B cell (primary cell): ENCODE measurements at places on chromosomes 6 and 20. TPM values are rescaled to one million over a fixed set of nuclear protein-coding genes. Genes with fewer than 3 reads are reported as not detected.

Gene FRK
- total RNA-seq = 0.07 TPM in 2 replicates

Gene ARG1
- not detected in 2 replicates for total RNA-seq

GRCh38 chr20:37384683-37385174, 38.8 kb downstream of the SRC start:
- DNase-seq = peak; percentile 85
- H3K4me3 ChIP-seq = peak overlapping the region; percentile 65
- no peaks in the 10 kb centered on the region for H3K36me3 ChIP-seq
- peaks cover 10% of the 10 kb centered on the region for H3K4me1 ChIP-seq
- no peaks in the 10 kb centered on the region for H3K27me3 ChIP-seq

DNA sequence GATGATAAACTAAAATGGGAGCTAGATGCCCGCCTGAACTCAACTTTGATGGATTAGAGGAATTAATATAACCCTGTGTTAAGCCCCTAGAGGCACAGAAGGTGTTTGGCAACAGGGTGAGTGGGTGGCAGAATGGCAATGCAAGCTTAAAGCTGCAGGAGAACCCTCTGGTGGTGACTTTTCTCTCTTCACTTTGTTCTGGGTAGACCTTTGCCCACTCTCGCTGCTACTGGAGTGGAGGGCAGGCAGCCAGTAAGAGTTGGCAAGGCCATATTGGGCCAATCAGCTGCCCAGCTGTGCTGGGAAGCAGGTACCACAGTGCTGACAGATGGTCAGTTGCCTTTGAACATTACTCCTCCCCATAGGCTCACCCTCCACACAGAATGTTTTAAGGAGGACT, 468.2 kb downstream of the MMUT start:
- no peak for DNase-seq
- H3K36me3 ChIP-seq = no peaks in the 10 kb centered on the region
- no peak overlapping the region for H3K4me3 ChIP-seq
- no peaks in the 10 kb centered on the region for H3K4me1 ChIP-seq
- no peaks in the 10 kb centered on the region for H3K27me3 ChIP-seq

- H3K4me1 ChIP-seq = no peaks in the 10 kb centered on the region
- no peak for DNase-seq
- H3K36me3 ChIP-seq = no peaks in the 10 kb centered on the region
- no peaks in the 10 kb centered on the region for H3K27me3 ChIP-seq
- no peak overlapping the region for H3K27ac ChIP-seq
Measured at GRCh38 chr6:53833155-53833554, 38.4 kb downstream of the LRRC1 start.

GRCh38 chr20:31608251-31608945, 3.3 kb downstream of the ID1 start:
- H3K4me3 ChIP-seq = no peak overlapping the region
- H3K27ac ChIP-seq = no peak overlapping the region
- DNase-seq = no peak
- H3K27me3 ChIP-seq = no peaks in the 10 kb centered on the region

DNA sequence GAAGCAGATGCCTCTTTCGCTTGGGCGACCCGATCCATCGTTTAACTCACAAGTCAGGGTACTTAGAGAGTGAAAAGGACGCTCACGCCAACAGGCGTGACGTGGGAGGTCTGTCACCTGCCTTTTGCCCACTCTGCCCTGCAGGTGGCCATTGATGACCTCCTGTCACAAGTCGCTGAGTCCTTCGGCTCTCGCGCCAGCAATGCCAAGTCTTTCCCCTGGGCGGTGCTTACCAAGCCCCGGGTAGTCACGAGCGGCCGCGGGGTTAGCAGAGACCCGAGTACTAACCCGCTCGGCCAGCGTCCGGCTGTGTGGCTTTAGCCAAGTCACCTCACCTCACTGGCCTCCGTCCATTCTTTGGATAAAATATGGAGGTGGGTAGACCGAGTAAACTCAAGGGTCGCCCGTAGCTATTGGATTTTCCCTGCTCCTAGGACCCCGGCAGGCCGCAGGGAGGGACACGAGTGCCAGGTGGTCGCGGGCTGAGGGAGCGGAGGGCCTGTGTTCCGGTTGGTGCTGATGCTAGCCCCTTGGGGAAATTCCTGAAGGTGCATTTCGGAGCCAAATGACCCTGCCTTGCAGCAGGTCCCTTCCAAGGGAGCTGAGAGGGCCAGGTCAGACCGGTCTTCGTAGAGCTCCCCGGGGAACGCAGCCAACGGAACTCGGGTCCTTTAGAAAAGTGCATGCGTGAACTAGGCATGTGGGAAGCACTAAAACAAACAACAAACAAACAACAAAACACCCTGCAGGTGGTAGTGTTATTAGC, 668 bp downstream of the PKIB start:
- H3K27ac ChIP-seq = no peak overlapping the region
- DNase-seq = no peak
- no peaks in the 10 kb centered on the region for H3K36me3 ChIP-seq
